Activated CD4-positive, alpha-beta T cell treated with anti-CD3 and anti-CD28 coated beads, Interleukin-2, amount 50 U/mL, for 24 hours (primary cell): ENCODE measurements at places on chromosomes 3 and 15.

DNA sequence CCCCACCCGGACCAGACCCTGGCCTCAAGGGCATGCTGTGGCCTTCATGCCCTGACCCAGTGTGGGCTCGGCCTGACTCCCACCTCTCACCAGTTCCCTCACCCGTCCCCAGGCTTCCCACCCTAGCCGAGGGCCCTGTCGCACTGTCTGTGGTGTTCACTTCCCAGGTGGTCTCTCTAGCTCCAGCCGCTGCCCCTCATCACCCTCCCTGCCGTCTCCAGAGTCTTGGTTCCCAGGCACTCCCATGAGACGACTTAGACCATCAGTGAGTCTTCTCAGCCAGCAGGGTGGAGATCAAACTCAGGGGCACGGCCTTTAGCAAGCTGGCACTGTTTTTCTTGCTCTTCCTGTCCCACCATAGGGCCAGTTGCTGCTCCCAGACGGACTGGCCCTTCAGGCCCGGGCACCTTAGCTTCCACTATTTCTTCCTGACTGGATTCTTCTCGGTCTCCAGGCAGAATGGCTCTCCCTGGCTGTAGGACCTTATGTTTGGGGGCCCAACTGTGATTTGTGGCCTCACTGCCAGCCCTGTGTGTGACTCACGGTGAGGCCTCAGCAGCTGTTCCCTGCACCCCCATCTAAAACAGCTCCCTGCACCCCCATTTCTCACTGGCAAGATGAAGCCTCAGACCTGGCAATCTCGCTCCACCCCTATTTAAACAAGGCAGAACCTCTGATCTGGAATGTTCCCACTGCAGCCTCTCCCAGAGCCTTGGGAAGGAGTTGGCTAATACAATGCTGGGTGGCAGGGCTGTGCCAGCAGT is 9.4 kb upstream of the PCSK6 start:
- no peak for DNase-seq

GRCh38 chr3:193897288-193897687 is 238.7 kb upstream of the HES1 start:
- no peak for DNase-seq

GRCh38 chr15:69388260-69388705 is 25.9 kb upstream of the KIF23 start:
- DNase-seq: no peak

DNA sequence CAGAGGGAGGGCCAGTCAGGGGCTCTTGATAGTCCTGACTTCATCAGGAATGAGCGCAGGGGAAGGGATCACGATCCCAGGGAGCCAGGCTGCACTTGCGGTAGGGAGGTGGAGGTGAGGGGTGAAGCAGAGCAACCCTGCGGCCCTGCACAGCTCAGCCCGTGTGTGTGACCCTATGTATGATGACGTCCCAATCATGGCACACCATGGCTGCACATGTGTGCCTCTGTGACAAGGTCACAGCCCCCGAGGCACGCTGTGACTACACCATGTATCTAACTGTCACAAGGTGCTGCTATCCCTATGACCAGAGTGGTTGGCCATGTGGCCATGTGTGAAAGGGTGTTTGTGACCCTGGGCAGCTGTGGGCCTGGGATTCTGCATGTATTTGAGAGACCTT is 13.3 kb upstream of the ALAS1 start:
- no peak for DNase-seq

DNA sequence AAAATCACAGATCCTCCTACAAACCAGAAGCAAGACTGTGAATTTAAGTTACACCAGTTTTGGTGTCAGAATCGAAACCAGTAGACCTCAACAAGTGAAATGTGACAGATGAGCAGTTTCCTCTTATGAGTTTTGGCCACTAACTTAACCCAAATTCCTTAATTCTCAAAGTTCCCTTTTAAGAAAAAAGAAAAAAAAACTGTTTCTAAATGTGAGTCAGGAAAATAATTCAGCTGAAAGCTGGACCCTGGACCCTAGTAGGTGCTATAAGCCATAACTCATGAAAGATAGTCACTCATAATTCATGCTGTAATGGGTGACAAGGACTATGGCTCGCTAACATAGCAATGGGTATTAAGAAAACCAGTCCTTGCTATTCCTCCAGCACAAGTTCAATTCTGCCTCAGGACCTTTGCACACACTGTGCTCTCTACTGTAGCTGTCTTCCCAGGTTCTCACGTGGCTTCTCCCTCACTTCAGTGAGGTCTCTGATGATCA is 9.0 kb upstream of the THRB start:
- DNase-seq: no peak

DNA sequence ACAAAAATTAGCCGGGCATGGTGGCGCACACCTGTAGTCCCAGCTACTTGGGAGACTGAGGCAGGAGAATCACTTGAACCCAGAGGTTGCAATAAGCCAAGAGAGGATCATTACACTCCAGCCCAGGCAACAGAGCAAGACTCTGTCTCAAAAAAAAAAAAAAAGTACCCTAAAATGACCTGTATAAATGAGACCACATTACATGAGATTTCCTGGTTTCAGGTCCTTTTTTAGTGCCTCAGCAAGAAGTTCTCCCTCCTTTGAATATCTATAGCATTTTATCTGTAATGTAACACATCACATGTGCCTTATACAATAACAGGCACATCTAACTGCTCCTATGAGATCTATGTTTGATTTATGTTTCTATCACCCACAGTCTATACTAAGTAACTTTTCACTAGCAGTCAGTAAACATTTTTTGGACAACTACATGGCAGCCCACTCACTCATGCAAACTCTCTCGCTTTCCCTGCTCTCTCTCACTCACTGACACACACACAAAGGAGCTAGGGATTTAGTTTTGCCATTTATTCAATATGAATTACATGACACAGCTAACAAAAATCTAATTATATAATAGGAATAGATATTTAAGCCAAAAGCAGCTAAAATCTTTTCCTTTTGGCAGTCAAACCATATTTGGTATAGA is 34.1 kb downstream of the ADAM10 start:
- DNase-seq: no peak
